ENCODE measurements at places on chromosomes 7 and 10.

DNA sequence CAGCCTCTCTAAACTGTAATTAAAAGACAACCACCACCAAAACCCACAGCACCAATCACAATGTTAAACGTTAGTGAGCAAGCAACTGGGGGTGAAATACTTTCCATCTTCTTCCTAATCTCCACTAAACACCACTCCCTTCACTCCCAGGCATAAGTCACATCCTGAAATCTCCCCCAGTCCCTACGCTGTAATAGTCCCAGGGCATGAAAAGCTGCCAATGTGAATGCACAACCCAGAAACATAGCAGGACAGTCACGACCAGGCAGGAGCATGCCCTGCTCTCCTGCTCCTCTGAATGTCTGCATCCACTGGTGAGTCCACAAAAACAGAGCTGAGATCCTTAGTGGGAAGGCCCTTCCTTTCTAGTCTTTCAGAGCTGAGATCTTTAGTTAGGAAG is 288.9 kb downstream of the PARD3 start:
- DNase-seq, result no peak

DNA sequence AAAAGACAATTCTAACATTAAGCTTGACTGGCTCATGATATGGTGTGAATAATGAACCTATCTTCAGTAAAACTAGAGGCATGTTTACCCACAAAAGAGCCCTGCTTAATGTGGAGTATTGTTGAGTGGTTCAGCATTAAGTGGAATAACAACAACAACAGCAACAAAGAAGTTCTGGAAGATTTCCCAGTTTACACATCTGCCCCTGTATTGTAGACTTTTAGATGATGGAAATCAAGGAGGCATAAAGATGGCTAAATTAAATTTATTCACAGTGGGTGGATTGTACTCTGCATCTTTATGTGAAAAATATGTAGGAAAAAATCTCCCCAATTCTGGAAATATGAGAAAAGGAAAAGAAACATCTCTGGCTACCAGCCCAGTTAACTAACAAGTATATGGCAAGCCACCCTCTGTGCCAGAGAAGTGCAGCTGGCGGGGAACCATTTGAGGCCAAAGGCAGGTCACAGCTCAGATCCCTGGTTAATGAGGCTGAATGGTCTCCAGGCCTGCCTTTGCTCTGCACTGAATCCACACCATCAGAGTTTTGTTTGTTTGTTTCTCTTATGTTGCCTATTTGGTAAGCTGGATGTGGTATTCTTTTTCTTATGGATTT is 186.0 kb downstream of the SEMA3D start:
- DNase-seq, result no peak

DNA sequence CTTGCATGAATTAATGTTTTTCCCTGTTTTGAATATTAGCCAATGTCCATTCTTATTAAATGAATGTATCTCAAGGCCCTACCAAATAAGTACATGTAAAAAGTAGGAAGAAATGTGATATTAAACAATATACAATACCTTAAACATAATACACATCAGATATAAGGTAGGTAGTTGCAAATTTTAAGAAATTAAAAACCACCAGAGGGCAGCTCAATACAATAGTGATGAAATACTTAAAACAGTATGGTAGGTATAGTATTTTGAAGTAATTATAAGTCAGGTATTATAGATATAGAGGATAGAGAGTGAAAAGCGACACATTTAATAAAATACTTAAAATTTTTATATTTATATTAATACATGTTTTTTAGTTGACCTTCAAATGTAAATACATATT is 43.6 kb upstream of the CDK14 start:
- DNase-seq, result no peak

DNA sequence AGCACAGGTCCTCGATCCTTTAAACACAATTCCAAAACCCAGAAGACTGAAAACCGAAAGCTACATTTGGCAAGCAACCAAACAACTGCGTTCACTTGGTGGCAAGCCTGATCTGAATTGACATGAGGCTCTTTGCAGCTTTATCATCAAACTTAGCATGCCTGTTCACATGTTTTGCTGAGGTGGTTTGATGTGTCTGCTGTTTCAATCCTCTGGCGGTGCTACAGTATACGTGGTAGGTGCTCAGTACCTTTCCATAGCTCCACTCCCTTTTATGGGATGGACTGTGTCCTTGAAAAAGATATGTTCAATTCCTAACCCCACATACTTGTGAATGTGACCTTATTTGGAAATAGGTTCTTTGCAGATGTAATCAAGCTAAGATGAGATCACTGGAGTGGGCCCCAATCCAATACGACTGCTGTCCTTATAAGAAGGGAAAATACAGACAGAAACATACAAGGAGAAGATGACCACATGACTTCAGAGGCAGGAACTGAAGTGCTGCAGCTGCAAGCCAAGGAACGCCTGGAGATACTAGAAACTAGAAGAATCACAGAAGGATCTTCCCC is 33.4 kb downstream of the CCDC6 start:
- no peak for DNase-seq

DNA sequence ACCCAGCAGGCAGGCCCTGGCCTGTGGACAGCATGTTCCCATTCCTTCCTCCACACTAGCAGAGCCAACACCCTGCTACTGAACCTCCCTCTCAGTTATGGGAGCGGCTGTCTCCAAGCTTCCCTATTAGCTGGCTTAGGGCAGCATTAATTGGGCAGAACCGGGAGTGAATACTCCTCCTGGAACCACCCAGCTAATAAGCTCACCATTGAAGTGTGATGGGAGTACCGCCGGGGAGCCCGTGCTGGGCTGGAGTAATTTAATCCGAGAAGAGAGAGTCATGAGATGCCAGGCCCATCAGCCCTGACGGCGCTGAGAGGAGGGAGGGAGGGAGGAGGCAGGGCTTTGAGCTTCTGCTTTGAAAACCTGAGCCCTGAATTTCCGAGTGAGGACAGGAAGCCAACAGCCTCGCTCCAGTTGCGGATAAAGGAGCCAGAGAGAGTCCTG is 31.8 kb upstream of the ELFN1 start:
- no peak for DNase-seq

DNA sequence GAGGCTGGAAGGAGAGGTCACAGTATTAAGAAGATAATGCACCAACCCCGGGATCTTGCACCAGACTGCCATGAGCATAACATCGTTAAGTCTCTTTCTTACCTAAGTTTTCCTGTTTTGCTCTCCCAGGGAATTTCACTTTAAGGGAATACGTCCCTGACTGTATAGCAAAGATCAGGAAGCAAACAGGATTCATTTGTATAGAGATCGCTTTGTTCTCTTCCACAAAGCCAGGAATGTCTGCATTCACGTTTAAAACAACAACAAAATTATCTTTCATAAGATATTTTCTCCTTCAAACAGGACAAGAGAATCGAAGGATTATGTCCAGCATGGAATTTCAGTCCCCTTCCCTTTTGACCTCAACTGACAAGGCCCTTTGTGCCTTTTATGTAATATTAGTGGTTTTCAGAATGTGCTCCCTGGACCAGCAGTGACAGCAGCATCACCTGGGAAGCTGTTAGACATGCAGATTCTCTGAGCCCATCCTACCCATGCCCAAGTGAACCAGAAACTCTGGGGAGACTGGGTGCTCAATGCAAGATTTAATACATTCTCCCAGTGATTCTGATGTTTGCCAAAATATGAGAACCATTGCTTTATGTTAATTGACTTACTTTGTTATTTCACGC is 286.3 kb downstream of the FGFR2 start:
- no peak for DNase-seq

DNA sequence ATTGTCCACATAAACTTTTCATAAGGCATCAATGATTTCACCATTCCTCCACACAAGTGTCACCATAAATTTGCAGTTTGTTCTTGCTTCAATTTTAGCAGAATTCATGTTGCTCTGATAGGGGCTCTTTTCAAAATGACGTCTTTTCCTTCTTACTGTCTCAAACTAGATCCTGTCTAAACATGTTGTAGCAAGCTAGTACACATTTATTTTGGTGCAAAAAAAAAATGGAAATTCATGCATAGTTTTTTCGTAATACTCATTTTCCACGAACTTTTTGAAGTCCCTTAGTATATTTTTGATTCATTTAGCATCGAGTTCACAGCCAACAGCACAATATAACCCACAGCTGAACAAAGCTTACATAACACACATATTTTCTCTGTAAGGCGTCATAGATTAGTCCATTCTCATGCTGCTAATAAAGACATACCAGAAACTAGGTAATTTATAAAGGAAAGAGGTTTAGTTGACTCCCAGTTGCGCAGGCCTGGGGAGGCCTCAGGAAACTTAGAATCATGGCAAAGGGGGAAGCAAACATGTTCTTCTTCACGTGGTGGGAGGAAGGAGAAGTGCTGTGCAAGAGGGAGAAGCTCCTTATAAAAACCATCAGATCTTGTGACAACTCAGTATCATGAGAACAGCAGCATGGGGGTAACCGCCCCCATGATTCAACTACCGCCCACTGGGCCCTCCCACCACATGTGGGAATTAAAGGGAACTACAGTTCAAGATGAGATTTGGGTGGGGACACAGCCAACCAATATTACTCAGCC is 301.5 kb downstream of the CCDC3 start:
- no peak for DNase-seq

- peak; percentile 64 for DNase-seq
Measured at GRCh38 chr7:149140831-149141230, 6.4 kb upstream of the ZNF398 start.

- no peak for DNase-seq
Measured at GRCh38 chr7:5692845-5693278, 88.6 kb downstream of the RNF216 start.

- DNase-seq, result no peak
Measured at GRCh38 chr10:77544617-77545016, 93.0 kb downstream of the KCNMA1 start.

DNA sequence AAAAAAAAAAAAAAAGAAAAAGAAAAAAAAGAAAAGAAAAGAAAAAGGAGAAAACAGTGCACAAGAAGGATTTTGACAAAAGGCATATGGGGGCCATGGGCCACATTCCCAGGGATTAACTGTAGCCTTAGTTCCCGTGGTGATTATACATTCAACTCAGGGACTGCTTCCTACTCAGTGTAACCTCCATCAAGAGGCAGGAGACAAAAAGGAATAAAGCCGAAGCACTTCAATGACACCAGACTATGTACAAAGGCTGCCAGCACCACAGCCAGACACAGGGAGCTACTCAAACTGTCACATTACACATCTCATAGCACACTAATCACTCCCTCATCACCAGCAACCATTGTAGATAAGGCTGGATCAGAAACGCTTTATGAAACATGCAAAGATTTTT is 5.1 kb upstream of the PMPCB start:
- no peak for DNase-seq

DNA sequence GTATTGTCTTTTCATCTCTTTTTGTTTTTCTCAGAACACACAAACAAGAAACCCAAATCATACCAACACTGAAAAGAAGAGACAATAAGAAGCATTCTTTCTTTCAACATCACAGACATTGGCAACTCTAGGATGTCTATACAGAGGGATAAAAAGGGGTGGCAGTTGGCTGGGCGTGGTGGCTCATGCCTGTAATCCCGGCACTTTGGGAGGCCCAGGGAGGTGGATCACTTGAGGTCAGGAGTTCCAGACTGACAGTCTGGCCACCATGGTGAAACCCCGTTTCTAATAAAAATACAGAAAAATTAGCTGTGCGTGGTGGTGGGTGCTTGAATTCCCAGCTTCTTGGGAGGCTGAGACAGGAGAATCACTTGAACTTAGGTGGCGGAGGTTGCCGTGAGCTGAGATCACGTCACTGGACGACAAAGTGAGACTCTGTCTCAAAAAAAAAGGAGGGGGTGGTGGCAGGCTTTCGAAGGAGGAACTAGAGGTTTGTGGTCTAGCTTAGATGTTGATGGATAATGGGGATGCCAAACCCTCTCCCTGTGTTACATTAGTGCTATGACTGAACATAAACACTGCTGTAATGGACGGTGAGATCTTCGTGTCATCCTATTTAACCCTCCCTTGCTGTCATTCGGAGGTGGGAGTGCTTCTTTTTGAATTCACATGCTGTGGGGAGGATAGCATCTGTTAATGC is 9.4 kb downstream of the CNNM2 start:
- peak; percentile 76 for DNase-seq

DNA sequence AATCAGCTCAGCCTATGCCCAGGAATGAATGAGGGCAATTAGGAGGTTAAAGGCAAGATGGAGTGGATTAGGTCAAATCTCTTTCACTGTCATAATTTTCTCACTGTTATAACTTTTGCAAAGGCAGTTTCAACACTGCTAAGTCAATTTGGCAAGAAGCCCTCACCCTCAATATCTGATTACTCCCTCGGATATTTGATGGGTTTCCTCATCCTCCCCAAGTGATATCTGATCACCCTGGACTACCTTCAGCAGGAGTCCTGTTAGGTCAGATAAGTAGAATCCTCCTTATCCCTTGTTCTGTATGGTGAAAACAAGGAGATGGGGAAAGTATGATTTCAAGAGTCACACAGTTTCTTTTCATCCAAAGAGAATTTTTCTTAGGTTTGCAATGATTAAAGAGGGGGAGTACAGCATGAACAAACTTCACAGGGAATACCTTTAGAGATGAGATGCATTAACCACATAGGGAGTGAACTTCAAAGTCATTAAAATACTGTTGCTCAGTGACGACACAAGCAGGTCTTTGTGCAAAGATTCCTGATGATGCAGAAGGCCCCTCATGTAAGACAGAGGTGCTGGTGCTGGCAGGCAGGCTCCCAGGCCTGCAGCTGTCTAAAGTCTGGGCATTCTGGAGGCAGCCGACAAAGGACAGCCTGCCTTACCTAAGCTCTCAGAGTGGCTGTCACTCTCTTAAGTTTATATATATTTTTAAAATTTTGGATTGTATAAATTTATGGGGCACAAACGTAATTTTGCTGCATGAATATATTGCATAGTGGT is 75.4 kb upstream of the POM121L12 start:
- DNase-seq, result no peak

- no peak for DNase-seq
Measured at GRCh38 chr7:24323961-24324480, 40.0 kb downstream of the NPY start.

GRCh38 chr10:80201608-80202141 is 3.7 kb downstream of the ANXA11 start:
- DNase-seq, result no peak

- DNase-seq, result no peak
Measured at GRCh38 chr10:122475100-122475499, 13.7 kb downstream of the HTRA1 start.

GRCh38 chr7:78587443-78588044 is 789.0 kb downstream of the PHTF2 start:
- no peak for DNase-seq

DNA sequence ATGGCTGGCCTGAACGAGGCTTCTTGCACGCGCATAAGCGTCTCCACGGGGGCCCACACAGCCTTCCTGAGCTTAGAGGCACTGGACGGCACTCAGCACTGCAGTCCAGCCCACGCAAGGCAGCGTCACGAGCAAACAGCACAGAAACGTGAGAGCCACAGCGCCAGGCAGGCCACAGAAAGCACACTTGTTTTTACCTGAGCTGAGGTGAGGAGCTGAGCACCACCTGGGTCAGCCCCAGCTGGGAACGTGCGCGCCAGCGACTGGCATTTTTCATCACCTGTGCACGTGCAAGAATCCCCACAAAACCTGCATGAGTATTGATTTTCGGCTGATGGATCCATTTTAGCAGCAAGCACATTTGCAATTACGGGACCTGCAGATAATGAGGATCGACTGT is 26.7 kb downstream of the IQCE start:
- DNase-seq, result no peak

DNA sequence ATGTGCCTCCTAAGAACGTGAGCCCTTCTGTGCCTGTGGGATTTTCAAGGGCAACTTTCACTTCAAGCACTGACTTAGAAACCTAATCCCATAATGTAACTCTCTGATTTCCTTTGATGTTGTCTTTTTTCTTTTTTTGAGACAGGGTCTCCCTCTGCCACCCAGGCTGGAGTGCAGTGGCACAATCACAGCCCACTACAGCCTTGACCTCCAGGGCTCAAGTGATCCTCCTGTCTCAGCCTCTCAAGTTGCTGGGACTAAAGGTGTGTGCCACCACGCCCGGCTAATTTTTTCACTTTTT is 64.4 kb upstream of the GSDME start:
- no peak for DNase-seq

Data from HL-60 (cell line).